A549 treated with dexamethasone at 1 μM for 4 hours (cell line): ENCODE measurements at places on chromosomes 4 and X. TPM values are rescaled to one million over a fixed set of nuclear protein-coding genes. Genes with fewer than 3 reads are reported as not detected.

The CLGN gene
- 4.9 to 6.1 TPM (median 5.1 TPM) in 5 replicates for total RNA-seq

The BRCC3 gene
- 25.8 to 31.4 TPM (median 28.6 TPM) in 5 replicates for total RNA-seq

The UGT2A1 gene
- not detected in 5 replicates for total RNA-seq

The CPE gene
- total RNA-seq = 1.5 to 2.1 TPM (median 2.0 TPM) in 5 replicates

The TMEM165 gene
- 51.3 to 57.3 TPM (median 54.9 TPM) in 5 replicates for total RNA-seq

The ARHGEF9 gene
- total RNA-seq = 4.1 to 6.1 TPM (median 5.6 TPM) in 5 replicates

The STPG2 gene
- total RNA-seq = not detected in 5 replicates

The NOX1 gene
- 0.03 to 0.08 TPM (median 0.08 TPM) in 5 replicates for total RNA-seq

The MAGEB4 gene
- not detected in 5 replicates for total RNA-seq

The ARX gene
- 0.39 to 0.75 TPM (median 0.58 TPM) in 5 replicates for total RNA-seq

The REPS2 gene
- 0.65 to 1.9 TPM (median 1.4 TPM) in 5 replicates for total RNA-seq

The CCSER1 gene
- total RNA-seq = not detected in 5 replicates

The GBA3 gene
- total RNA-seq = not detected in 5 replicates
